ENCODE measurements at places on chromosomes 2 and 18.

GRCh38 chr2:12606472-12607000 lies 110.2 kb upstream of the TRIB2 start:
- DNase-seq = peak; percentile 20

GRCh38 chr2:15819562-15820256 lies 120.6 kb upstream of the MYCN start:
- DNase-seq = no peak

DNA sequence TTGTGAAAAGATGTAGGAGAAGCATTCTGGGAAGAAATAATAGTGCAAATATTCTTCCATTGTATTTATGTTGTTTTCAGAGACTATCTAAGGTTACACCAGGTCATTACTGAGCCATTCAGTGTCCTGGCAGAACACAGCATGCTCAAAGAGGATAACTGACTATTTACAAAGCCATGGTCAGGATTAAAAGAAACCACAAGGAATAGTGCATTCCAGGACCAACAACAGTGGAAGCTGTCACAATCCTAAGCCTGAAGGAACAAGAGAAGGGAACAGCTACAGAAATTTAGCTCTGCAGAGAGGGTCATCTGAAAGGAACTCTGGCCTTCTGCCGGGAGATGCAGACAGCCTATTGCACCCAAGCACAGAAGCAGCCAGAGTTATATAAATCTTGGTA lies 116.7 kb downstream of the DSC3 start:
- DNase-seq = no peak

GRCh38 chr2:150610670-150611279 lies 123.3 kb upstream of the RND3 start:
- DNase-seq = no peak

- no peak for DNase-seq
Observed at GRCh38 chr2:204416236-204416635, 129.0 kb upstream of the PARD3B start.

DNA sequence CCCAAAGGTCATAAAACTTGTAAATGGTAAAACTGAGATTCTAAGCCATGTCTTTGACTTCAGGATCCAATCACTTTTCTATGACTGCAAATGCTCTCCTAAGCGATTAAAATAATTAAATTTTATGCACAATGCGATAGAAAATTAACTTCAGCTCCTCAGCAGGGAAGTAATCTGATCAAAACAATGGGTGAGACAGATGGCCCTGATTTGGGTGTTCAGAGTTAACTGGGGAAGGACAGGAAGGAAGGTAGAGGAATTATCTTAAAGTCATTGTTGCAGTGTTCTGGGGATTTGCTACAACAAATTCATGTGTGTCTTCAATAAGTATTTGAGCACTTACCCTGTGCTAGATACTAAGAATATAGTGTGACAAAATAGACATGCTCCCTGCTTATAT lies 446.0 kb upstream of the MEX3C start:
- no peak for DNase-seq

Data from amniotic stem cell (primary cell).